ENCODE measurements at places on chromosomes 4 and X.

- DNase-seq: no peak
These were observed 47.1 kb upstream of the EDA start for GRCh38 chrX:69568828-69569227.

GRCh38 chr4:130478406-130478805 lies 1382.5 kb downstream of the C4orf33 start:
- DNase-seq: no peak

GRCh38 chrX:136016881-136017280 lies 31.6 kb downstream of the SLC9A6 start:
- no peak for DNase-seq

- no peak for DNase-seq
These were observed 178.6 kb downstream of the NAA11 start for GRCh38 chr4:79147251-79147650.

GRCh38 chr4:111633663-111634266 lies 511.5 kb upstream of the FAM241A start:
- no peak for DNase-seq

GRCh38 chr4:87855559-87855958 lies 22.8 kb downstream of the MEPE start:
- no peak for DNase-seq

- DNase-seq: no peak
These were observed 249.0 kb downstream of the STK32B start for GRCh38 chr4:5300283-5300682.

DNA sequence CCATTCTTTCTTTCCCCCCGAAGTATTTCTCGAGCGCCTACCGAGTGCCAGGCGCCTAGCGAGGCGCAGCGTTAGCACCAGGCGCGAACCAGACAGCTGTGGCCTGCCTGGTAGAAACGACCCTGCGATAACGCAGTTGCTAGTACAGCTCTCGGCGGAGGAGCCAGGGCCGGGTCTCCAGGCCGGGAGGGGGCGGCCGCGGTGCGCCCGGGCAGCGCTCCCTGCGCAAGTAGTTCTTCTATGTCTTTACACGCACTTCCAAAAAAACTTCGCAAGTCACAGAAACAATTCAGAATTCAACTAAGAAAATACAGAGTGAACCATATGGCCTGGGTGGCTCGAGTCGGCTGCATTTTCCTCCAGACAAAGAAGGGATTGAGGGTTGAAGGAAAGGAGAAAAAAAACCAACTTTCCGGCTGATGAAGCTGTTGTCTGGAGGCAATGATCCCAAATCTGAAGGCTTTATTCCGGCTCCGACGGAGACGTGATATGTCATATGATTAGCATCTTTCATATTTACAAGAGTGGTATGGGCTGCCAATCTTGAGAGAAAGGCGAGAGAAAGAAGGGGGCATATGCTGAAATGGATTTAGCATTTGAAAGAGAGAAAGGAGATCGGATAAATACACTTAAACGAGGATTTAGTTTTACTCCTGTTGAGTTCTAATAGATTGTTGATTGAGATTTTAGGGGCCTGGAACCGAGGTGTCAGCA lies 7.2 kb upstream of the NEUROG2 start:
- no peak for DNase-seq

- DNase-seq: no peak
These were observed 228.2 kb upstream of the DIPK2B start for GRCh38 chrX:45428831-45429230.

DNA sequence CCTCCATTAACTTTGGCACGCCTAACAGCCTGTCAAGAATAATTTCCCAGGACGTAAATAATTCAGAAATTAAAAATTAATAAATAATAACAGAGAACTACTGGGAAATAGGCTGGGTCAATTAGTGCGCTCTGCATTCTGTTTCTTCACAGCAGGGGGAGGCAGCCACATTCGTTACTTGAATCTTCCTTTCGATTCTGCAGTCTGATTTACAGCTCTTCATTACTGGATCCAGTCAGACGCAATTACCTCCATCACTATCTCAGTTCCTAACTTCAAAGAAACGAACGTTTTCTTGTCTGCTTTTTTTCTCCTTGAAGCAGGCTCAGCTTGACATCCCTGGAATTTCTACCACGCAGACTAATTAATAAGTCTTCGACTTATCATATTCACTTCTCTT lies 9.0 kb upstream of the RPL34 start:
- no peak for DNase-seq

DNA sequence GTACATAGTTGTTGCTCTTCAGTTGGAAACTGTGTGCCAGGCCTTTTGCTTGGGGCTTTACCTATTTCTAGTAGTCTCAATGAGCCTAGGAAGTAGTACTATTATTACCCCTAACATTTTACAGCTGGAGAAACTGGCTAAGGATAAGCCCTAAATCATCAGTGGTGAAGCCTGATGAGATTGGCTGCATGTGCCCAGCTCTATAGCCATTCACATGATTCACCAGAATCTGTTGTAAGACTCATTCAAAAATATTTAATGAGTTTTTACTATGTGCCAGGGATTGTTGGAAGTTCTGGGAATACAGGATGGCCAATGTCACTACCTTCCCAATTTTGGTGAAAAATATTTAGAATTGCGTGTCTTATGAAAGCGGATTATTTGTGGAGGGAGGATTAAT lies 2.8 kb downstream of the KIT start:
- DNase-seq: no peak

- DNase-seq: no peak
These were observed 554.5 kb downstream of the STIM2 start for GRCh38 chr4:27414887-27415731.

- DNase-seq: no peak
These were observed 44.9 kb downstream of the SPATA18 start for GRCh38 chr4:52096048-52096447.

DNA sequence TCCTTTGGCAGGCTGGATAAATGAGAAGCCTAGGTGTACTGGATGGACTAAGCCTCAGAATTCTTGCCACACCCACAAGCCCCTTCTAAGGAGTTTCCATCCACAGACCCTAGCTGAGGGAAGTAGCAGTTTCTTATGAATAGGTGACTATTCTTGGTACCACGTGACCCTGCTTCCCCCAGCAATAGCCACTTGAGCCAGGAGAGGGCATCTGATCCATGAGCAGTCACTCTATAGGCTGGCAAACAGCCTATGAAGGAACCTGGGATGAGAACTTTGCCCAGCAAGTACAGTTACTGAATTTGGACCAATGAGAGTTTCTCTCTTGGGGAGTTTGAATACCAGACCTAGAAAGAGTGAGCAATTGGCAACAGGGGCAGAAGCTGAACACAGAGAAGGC lies 84.0 kb downstream of the RTL9 start:
- no peak for DNase-seq

GRCh38 chr4:2591189-2591588 lies 54.7 kb downstream of the FAM193A start:
- no peak for DNase-seq

DNA sequence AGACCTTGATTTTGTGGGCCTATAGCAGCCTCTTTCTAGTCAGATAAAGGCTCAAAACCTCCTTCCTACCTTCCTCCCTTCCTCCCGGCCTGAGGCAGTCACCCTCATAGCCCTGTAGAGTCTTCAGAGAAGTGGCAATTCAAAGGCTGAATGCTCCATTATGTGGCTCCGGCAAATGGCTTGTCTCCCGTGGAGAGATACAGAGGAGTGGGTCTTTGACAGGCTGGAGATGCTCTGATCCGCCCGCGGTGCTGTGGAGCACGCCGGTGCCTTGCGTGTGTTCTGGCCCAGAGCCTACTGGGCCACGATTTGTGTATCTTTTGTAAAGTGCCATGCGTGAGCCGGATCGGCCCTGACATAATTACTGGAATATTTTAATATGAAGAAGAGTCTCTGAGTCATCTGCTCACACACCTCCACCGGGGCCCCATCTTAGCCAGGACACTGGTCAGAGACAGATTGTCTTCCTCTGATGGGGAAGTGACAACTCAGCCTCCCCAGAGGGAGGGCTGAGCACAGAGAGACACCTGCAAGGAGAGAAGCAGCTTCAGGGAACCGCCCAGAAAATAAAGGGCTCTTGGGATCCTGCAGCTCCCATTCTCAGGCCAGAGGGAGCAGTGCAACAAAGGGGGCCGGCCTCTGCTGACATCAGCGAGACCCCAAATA lies 88.7 kb downstream of the DCTD start:
- DNase-seq: no peak

- DNase-seq: no peak
These were observed 568.6 kb upstream of the BOD1L1 start for GRCh38 chr4:14196131-14196530.

GRCh38 chr4:25755911-25756310 lies 100.3 kb downstream of the SLC34A2 start:
- DNase-seq: no peak

Measured in occipital lobe (tissue), 3 donors.